Testis (tissue), 5 donors: ENCODE measurements at places on chromosomes 4 and X. TPM values are rescaled to one million over a fixed set of nuclear protein-coding genes. Genes with fewer than 3 reads are reported as not detected.

- H3K4me3 ChIP-seq, result no peak overlapping the region
- H3K4me1 ChIP-seq, result peaks cover under 1% of the 10 kb centered on the region
- DNase-seq, result peak; percentile 24
- H3K36me3 ChIP-seq, result no peaks in the 10 kb centered on the region
- no peak overlapping the region for H3K27ac ChIP-seq
- no peaks in the 10 kb centered on the region for H3K27me3 ChIP-seq
Observed at GRCh38 chr4:74370912-74371311, 6.0 kb downstream of the EREG start.

DNA sequence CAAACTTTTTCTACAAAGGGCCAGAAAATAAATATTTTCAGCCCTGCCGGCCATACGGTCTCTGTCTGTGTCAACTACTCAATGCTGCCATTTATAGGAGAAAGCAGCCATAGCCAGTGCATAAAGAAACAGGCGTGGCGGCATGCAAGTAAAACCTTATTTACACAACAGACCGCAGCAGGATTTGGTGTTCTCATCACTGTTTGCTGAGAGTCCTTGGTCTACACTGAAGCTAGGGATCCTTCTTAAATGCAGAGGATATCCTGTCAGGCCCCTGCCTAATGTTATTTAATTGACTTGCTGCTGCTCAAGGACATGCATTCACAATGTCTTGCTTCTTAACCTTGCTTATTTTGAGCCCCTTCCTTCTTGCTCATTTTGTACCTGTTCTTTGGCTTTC lies 54.7 kb downstream of the CPE start:
- no peak for DNase-seq
- no peaks in the 10 kb centered on the region for H3K4me1 ChIP-seq
- no peaks in the 10 kb centered on the region for H3K36me3 ChIP-seq
- no peak overlapping the region for H3K4me3 ChIP-seq

DNA sequence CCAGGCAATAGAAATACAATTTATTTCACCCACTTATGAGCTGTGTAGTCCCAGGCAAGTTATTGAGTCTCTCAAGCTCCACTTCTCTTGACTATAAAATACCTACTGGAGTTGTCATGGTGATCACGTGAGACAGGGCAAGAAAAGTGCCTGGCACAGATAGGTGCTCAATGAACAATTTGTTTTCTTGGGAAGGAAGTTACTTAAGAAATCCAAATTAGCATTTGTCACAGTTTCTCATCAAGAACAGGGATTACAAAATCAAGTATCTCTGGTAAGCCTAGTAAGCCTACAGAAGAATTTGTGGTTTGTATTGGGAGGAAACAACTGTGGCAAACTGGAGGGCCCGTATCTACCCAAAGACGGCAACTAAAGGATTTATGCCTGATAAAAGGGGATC lies 37.5 kb upstream of the RASGEF1B start:
- DNase-seq, result no peak
- no peak overlapping the region for H3K27ac ChIP-seq
- H3K27me3 ChIP-seq, result no peaks in the 10 kb centered on the region
- no peaks in the 10 kb centered on the region for H3K4me1 ChIP-seq
- no peaks in the 10 kb centered on the region for H3K36me3 ChIP-seq

The FGG gene
- total RNA-seq, result 2.8 TPM

The SULT1E1 gene
- not detected for total RNA-seq
